ENCODE measurements at places on chromosomes 4 and X.
A peak's percentile ranks its signal among the peaks of the same experiment; 100 is the strongest.

DNA sequence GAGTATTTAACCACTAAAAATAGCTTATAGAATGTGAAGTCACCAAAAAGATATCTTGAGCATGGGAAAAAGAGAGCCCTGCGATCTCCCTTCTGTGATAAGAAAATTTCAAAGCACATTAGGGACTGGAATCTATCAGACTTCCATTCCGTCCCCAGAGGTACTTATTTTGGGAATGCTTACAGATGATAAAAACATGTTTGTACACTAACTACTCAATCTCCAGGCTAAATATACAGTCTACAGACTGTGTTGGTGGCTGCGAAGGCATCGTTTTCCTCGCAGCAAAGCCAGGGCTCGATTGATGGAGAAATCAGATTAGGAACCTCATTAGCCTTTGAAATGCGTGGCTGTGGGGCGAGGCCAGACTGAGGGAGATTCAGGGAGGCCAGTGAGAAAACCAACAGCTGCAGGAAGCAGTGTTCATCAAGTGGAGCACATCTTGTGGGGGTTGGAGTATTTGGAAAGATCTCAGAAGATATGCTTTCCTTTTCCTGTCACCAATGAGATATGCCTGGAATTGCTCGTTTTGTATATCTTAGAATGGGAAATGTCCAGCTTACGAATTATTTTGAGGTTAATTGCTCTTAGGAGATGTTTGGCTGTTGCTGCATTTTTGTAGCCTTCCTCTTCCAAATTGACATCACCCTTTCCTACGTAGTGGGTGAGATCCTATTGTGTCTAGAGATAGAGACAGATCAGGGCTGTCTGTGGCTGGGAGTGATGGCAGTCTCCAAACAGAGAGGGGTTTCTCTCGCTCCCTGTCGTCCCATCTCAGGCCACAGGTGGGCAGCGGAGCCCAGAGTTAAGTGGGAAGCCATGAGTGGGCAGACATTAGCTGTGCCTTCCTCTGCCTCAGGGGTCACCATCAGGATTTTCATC, 224.9 kb upstream of the FAT1 start:
- peak; percentile 24 for DNase-seq

- no peak for DNase-seq
Observed at GRCh38 chr4:123869286-123870215, 473.0 kb downstream of the SPRY1 start.

DNA sequence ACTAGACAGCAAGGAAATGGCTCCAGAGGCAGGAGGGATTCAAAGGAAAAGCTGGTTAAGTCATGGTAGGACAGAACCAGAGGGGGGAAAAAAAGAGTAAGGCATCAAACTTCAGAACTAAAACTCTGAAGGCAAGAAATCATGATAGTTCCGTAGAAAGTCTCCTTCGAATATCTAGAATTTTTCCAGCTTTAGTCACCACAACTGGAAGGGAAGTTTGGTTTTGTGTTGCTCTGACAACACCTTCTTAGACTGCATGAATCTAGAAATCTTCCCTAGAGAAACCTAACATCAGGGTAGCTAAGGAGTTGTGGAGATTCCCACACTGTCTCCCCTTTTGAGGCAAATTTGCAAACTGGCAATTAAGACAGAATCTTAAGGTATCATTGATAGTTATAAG, 33.7 kb downstream of the AMMECR1 start:
- peak; percentile 35 for DNase-seq

GRCh38 chr4:82711158-82711785, 87.3 kb downstream of the SCD5 start:
- DNase-seq: no peak

DNA sequence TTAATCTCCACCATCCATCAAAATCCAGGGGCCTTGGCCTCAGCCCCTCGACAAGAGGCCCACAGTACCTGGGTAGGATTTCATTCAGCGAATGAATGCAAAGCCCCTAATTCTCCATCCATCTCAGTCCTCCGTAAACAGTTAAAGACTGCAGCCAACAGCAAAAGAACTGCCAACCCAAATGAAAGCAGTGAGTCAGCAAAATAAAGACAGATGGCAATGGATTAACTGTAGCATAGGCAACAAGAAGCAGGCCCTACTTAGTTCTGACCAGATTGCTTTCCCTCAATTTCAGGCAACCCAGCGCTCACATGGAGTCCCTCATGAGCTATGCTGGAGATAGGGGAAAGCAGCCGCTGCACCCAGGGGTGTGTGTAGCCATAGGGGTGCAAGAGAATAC, 21.4 kb downstream of the PLAC1 start:
- no peak for DNase-seq

- DNase-seq: no peak
Observed at GRCh38 chrX:97452283-97452682, 568.6 kb downstream of the RPA4 start.

- DNase-seq: no peak
Observed at GRCh38 chr4:57333684-57334083, 223.5 kb upstream of the IGFBP7 start.

GRCh38 chrX:17042037-17042436, 95.6 kb downstream of the REPS2 start:
- DNase-seq: no peak

- no peak for DNase-seq
Observed at GRCh38 chrX:68087526-68087925, 345.8 kb downstream of the OPHN1 start.

GRCh38 chr4:121977251-121978171, 25.7 kb upstream of the TRPC3 start:
- DNase-seq: no peak

- DNase-seq: peak; percentile 13
Observed at GRCh38 chrX:19799319-19800182, 87.8 kb downstream of the SH3KBP1 start.

DNA sequence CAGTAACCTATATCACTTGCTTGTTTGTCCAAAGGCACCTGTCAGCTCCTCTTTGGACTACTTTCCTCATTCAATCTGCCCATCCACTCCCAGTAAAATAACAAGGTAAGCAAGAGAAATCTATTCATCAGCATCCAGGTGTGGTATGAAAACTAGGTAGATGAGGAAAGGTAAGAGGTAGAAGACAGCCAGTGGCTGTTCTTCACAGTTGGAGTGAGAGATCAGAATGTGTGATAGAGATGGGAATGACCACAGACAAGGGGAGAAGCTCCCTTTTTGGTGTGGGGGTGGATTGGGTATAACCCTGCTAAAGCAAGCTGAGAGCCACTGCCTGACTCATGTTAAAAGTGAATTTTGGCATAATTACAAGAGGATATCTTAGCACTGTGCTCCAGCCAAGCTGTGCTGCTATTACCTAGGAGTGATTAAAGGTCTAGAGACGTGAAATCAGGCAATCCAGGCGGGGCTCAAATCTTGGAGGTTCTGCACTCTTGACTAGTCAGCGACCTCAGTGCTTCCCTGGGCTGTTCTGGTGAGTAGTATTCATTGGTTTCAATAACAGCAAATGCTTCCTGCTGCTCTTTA, 28.1 kb upstream of the RASL11B start:
- DNase-seq: no peak

DNA sequence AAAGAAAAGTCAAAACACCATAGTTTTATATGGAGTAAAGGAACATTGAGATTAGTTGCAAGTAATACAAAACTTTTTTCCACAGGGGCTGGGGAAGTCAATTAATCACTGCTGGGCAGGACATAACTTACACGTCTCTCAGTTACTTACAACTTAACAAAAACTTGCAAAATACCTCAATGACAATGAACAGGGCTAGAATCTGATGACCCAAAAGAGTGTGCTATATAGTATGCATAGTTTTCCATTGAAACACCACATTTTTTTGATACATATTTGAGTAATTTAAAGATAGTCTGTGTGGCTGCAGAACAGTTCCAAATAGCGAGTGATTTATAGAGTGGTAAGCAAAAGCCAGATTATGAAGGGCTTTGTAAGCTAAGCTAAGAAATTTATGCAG, 172.3 kb upstream of the TRPC5 start:
- DNase-seq: no peak

- no peak for DNase-seq
Observed at GRCh38 chr4:119116925-119117900, 18.4 kb upstream of the MYOZ2 start.

DNA sequence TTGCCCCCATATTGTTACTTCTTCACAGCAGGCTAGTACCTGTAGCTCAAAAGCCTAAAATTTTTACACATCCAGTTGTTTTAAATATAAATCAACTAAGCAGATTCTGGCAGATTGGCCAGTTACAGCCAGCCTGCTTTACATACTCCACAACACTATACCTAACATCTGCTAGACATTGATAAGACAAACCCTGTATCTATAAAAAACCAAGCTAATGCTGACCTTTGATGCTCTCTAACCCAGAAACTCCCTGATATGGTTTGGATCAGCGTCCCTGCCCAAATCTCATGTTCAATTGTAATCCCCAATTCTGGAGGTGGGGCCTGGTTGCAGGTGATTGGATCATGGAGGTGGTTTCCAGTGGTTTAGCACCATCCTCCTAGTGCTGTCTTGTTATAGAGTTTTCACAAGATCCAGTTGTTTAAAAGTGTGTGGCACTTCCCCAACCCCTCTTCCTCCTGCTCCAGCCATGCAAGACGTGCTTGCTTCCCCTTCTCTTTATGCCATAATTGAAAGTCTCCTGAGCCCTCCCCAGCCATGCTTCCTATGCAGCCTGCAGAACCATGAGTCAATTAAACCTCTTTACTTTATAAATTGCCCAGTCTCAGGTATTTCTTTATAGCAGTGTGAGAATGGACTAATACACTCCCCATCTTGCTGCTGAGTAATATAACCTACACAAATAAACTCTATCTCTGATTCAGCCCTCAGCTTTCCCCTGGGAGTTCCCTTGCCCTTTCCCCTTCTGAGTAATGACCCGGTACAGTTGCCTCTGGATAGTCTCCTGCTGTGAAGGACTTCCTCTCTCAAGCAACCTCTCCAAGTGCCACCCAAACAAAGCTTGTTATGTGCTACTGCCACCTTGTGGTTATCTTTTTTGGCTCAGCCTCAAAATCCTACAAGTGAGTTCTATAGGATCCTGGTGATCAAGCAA, 39.6 kb downstream of the ZCCHC13 start:
- DNase-seq: peak; percentile 93

- DNase-seq: no peak
Observed at GRCh38 chr4:106329041-106329618, 12.8 kb downstream of the AIMP1 start.

DNA sequence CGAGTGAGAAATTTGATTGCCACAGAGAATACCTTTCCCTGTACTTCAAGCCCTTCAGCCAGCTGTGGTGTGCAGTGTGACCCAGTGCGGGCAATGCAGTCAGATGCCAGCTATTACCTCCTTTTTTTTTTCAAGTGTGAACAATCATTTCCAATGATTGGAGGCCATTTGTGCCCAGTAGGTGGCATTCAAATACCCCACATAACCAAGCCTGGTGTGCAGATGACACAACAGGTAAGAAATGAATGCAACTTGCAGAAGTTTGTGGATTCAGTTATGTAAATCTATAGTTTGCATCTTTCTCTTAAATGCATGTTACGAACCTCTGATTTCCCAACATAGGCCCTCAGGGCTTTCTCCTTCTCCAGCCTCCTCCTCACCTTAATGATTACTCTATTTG, 98.0 kb downstream of the CLCN4 start:
- DNase-seq: peak; percentile 7

DNA sequence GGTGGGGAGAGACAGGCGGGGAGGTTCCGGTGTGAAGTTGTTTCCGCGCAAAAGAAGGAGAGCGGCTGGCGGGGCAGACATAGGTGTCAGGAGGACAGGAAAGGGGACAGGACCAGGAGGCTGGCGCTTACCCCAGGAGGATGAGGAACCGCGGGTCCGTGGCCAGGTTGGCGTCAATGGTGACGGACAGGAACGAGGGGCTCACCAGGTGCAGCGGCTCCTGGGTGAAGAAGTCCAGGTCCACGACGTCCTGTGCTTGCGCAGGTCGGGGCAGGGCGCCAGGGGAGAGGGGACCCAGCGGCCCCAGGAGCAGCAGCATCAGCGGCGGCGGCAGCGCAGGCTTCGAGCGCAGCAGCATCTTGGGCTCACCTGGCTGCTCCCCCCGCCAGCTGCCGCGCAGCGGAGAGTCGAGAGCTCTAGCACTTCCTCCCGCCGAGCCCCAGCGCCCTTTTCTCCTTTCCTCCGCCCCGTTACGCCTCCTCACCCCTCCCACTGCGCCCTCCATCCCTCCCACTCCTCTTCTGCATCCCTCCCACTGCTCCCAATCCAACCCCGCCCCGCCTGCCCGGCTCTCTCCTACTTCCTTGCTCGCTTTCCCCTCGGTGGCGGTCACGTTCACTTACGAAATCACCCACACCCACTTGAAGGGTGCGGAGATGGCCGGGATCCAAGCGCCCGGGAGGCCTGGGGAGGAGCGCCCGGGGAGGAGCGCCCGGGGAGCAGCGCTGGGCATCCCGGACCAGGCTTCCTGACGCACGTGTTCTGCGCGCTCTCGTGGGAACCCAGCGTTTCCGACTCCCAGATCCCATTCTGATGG, at the start of gene HPSE:
TSS of gene HPSE (minus strand) at position 424 of the 817 bp plus-strand sequence. CDS start at position 358, 66 bp downstream.
- DNase-seq: peak; percentile 79

DNA sequence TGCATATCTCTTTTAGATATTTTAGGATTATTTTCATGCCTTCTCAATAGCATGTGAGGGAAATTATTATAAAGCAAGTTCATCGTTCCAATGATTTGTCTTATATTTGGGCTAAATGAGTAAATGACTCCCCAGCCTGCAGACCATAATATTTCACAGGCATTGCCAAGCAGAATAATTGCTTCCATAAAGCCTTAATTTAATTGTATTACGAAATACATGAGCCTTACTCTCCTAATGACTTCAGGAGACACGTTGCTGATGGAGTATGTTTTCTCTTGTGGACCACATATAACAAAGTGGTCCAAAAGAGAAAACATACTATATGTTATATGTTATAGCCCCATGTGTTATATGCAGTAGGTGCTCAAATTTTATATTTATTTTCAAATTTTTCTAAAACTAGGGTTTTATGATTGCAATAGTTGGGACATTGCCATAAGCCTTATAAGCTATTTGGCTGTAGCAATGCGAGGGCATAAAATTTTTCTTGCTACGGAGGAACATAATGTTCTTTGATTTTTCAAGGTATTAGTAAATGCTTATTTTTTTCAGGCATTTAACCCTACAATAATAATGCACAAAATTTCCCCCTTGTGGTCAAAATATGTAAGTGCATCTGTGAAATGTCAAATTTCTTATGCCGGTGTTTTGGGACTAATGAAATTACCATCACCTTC, 26.2 kb upstream of the TMPRSS11D start:
- DNase-seq: no peak

DNA sequence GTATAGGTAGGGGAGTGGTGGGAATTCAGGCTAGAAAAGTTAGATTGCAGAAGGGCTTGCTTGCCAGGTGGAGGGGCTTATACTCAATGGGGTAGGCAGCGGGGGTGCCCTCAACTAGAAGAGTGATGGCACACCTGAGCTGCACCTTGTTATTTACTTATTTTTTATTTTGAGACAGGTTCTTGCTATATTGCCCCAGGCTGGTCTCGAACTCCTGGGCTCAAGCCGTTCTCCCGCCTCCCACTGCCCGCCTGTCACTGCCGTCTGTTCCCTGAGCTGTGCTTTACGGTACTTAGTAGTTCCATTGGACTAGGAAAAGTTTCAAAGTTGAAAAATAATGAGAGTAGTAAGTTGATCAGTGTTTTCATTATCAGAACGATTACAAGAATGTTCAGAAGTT, 2.0 kb downstream of the ZFX start:
- DNase-seq: no peak

- DNase-seq: no peak
Observed at GRCh38 chrX:69173906-69174305, 8.7 kb upstream of the PJA1 start.
